Testis (tissue), 5 donors: ENCODE measurements at places on chromosomes 16 and 17. TPM values are rescaled to one million over a fixed set of nuclear protein-coding genes. Genes with fewer than 3 reads are reported as not detected.

Gene ENGASE
- polyA plus RNA-seq = 20.3 TPM

Gene SRCIN1
- polyA plus RNA-seq = 3.2 TPM

Gene PABPN1L
- polyA plus RNA-seq = 0.34 TPM

Gene SDR42E2
- polyA plus RNA-seq = 1.4 TPM

Gene FADS6
- 0.95 TPM for polyA plus RNA-seq
